ENCODE measurements at places on chromosomes 2 and 18.

- DNase-seq: no peak
Observed at GRCh38 chr2:228827056-228827700, 443.9 kb downstream of the PID1 start.

DNA sequence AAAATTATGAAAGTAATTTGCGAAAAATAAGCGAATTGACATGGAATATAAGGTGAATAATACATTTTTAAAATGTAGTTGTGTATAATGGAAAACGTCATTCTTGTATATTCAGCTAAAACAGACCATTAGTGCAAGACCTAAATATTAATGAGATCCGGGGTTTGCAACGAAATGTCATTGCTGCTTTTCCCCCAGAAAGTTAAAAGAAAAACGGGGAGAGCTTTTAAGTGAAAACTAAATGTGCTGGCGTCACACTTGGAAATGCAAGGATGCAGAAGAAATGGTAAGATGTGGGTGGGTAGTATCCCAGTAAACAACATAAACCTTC, 491 bp upstream of the SGO2 start:
- DNase-seq: no peak

GRCh38 chr2:158953454-158953853, 15.0 kb upstream of the TANC1 start:
- DNase-seq: no peak

DNA sequence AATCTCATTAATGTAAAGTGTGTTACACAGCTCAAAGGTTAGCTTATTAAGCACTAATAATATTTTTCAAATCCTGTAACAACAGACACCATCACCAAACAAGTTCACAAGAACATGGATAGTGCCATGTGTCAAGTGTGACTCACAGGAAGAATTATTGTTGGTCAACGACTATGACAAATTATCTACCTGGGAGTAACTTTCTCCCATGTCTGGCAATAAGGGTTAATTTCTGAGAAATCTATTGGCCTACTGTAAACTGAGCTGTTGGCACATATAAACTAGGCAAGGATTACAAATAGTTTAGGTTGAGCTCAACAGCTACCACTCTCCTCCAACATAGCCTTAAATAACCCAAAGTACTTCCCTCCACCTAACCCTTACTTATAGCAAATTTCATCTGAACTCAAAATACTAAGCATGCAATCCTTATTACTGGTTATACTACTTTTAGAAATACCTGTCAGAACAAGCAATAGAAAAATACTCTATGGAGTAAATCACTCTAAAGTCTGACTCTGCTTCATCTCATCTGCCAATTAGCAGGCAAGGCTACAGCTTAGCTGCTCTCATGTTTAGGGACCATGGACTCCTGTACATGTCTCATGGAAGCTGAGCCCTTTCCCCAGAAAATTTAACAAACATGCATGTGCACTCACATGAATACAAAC, 223.0 kb downstream of the NBAS start:
- DNase-seq: no peak

DNA sequence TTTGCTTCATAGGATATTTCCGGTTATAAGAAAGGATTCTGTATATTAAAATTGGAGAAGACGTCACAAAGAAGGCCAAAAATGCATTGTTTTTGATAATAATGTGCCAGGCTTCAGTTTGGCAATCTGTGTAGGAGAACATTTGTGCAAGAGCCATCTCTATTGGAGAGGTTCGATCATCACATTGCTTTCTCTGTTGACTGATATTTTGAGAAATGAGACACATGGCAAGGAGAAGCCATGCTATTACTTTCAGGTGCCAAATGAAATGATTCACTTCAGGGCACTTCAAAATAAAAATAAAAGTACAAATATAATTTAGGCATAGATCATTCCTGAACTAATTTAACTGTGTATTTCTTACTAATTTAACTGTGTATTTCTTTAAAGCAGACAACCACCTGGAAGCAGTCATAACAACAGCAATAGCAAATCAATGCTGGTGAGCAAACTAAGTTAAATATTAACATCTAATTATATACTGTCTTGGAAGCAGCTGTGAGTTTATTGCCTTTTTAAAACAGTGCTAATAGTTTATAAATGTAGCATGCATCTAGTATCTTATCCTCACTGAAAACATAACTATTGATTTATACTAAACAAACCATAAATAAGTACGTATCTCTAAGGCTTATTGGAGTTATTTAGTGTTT, 50.2 kb upstream of the CHST9 start:
- DNase-seq: no peak

- DNase-seq: no peak
Observed at GRCh38 chr2:18178736-18179349, 300.4 kb downstream of the KCNS3 start.

- DNase-seq: peak; percentile 46
Observed at GRCh38 chr18:23664674-23665073, 2.0 kb upstream of the ANKRD29 start.

- DNase-seq: no peak
Observed at GRCh38 chr2:239689985-239690384, 289.2 kb upstream of the HDAC4 start.

- DNase-seq: no peak
Observed at GRCh38 chr2:42881732-42882131, 89.3 kb upstream of the HAAO start.

DNA sequence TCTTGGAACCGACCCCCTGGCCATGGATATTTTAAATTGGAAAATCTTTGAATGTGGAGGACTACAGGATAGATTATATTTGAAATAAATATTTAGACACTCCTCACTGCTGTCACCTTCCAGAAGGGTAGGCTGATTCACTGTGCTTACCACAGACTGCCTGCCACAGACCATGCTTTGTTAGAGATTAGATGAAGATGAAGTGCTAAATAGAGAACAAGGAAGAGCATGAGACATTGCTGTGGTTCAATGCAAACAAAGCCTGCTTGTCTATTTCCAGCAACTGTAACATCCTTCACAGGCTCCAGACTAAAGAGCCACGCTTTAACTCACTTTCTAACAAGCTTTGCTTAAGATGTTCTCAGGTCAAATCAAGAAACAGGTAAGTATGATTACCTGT, 81.0 kb upstream of the TMEM17 start:
- DNase-seq: no peak

DNA sequence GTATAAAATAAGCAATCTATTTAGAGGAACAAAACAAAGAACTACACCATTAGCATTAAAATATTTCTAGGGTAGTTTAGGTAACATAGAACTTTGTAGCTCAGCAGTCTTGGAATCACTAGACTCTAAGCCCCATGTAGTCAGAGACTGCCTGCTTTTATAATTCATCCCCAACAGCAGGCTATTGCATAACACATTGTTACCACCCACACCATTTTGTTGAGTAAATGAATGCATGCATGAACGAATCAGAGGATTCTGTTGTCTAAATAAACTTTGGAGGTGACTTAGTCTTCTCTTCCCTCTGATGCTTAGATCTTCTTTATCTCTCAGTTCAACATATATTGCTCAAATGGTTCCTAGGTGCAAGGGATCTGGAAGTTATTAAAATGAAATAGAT, 167.6 kb upstream of the TNP1 start:
- DNase-seq: no peak

DNA sequence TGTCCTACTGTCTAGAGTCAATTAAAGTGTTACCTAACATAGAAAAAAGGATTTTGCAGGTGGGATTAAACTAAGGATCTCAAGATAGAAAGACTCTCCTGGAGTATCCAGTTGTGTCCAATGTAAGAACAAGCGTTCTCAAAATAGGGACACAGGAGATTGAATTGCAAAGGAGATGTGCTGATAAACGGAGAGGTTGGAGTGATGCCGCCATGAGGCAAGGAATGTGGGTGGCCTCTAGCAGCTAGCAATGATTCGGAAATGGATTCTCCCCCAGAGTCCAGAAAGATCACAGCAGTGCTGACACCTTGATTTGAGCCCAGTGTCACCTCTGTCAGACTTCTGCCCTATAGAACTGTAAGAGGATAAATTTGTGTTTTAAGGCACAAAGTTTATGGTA, 24.1 kb upstream of the IL1RN start:
- DNase-seq: no peak

GRCh38 chr2:185215497-185215896, 523.1 kb upstream of the FSIP2 start:
- no peak for DNase-seq

DNA sequence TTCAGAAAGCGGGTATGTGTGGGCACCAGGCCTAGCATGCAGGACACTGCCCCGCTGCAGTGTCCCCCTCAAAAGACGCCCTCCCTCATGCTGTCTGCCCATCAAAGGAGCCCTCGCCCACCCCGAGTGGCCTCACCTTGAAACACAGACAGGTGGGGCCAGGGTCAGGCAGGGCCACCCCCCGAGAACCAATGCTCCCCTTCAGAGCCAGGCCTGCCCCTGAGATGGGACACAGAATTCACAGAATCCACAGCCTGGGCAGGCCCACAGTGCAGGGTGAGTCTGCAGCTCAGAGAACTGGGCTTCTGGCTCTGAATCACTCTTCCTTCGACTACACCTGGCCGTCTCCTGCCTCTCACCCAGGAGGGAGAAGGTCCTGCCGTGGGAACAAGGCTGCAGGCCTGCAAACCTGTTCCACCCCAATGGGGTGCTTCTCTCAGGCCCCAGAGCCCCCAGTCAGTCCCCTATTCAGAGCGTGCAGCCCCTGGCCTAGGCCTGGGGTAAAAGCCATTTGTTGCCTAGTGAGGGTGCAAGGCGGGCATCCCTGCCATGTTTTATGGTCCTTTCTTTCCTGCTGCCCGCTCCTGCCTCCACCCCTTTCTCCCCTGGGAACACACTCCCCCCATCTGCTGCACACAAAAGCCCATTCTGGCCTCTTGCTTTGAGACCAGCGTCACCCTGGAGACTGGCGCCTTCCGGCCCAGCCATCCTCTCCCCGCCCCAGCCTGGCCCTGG, 11.3 kb upstream of the ARHGEF4 start:
- no peak for DNase-seq

DNA sequence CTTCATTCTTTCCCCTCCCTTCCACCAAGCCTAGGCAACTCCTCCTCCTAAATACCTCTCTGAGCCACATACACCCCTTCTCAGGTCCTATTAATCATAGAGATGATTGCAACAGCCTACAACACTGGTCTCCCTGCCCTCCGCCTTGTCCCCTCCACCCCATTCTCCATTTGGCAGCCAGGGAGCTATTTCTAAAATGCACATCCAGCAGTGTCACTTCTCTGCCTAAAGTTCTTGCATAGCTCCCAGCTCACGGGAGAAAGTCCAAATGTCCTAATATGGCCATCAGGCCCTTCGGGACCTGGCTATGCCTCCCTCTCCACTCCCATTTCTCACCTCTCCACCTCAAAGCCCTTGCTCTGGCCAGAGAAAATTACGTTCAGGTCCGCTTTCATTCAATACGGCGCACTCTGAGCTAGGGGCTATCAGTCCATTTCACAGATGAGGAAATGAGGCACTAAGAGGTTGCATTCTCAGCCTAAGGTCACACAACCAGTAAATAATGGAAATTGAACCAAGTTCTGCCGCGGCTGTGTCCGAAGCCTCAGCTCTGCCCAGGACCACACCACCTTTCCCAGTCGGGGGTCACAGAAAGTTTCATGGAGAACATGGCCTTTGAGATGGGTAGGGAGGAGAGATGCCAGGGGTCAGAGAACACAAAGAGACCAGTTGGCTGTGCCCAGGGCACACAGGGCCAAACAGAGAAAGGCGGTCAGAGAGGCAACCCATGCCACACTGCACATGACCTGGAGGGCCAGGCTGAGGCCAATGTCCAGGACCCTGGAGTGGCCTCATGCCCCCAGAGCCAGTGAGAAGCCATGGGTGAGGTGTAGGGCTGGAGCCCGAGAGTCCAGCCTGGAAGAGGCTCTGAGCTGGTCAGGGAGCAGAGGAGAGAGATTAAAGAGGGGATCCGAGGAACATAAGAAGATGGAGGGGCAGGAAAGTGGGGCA, 72.8 kb downstream of the TNS1 start:
- DNase-seq: no peak

- no peak for DNase-seq
Observed at GRCh38 chr2:151891566-151892194, 63.5 kb upstream of the ARL5A start.

GRCh38 chr2:239253701-239254436, 147.0 kb downstream of the HDAC4 start:
- DNase-seq: no peak

DNA sequence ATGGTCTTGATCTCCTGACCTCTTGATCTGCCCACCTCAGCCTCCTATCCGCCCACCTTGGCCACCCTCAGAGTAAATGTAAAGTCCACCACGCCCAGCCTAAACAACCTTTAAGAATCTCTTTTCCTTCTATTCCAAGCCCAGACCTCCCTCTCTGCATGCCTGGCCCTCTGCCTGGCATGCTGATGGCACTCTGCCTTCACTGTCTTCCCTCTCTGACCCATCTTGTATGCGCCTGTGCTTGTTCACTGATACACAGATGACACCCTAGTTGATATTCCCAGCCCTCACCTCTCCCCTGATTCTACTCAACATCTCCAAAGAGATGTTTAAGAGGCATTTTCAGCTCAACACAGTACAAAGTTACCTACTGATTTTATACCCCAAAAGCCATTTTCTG, 466.8 kb upstream of the MEX3C start:
- no peak for DNase-seq

- no peak for DNase-seq
Observed at GRCh38 chr2:58131191-58132011, 84.8 kb downstream of the VRK2 start.
